ENCODE measurements at places on chromosomes 16 and 17. TPM values are rescaled to one million over a fixed set of nuclear protein-coding genes. Genes with fewer than 3 reads are reported as not detected.

HBA1 gene
- total RNA-seq: not detected

ABCA3 gene
- total RNA-seq: 4.7 TPM

CIITA gene
- 64.2 TPM for total RNA-seq

CRYBA1 gene
- total RNA-seq: not detected

GRCh38 chr17:54813896-54814295 is 86.8 kb upstream of the TOM1L1 start:
- no peak for ATAC-seq

All from activated T-helper 17 cell treated with anti-CD3 and anti-CD28 coated beads, Interleukin-2, amount 50 U/mL, for 72 hours (primary cell).